ENCODE measurements at places on chromosomes 6 and 20.

DNA sequence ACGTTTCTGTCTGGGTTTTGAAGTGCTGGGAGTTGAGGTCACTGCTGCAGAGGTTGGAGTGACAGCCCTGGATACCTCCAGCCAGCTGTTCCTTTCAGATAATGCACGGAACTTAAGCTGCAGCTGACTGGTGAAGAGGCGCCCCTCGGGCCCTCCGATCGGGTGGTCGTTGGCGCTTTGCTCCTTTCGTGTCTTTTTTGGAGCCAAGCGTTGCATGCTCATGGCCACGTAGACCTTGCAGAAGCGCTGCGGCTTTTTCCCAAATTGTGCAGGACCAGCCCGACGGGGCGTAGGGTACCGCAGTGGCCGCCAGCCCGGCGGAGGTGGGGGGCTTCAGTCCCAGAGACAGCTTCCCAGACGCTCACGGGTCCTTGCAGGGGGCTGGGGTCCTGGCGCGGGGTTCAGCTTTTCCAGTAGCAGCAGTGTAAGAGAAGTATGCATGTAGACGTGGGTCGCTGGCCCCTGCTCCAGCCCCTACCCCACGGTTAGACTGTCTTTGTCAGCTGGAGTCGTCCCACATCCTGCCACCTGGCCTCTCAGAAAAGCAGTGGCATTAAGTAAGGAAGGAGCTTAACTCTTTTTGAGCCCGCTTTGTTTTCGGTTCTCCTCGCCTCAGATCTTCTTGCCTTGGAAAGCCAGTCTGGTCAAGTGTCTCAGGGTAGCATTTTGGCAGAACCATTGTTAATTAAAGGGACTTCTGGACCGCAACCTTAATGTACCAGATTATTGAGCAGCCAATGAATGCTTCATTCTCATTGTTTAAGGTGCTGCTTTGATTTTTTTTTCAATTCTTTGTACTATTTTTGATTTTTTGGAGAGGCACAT is 838 bp downstream of the TNFAIP3 start:
- peak; percentile 60 for DNase-seq

DNA sequence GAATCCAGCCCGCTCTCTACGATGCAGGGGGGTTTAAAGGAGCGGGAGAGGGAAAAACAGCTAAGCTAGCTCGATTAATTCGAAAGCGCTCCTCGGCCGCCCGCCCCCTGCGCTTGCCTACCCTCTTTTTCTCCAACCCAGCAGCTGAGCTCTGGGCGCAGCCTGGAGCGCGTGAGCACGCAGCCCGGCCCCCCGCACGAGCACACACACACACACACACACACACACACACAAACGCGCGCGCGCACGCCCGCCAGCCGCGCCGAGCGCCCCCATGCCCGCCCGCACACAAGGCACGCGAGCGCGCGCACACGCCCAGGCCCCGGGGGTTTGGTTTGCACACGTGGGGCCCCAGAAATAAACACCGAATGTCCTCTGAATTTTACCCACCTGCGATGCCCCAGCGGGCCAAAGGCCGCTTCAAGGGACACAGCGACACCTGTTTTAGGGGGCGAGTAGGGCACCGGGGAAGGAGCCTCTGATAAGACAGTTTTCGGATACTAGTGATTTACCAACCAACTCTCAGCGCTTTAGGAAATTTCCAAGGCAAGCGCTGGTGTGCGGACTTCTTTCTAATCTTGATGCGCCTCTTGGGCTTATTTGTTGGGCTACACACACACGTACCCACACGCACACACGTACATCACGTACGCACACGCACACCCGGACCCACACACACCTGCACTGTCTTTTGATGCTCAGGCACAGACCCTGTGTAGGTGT is 802 bp upstream of the NRN1 start:
- no peak for DNase-seq

- DNase-seq = no peak
Measured at GRCh38 chr6:108568551-108569305, 8.0 kb downstream of the FOXO3 start.

DNA sequence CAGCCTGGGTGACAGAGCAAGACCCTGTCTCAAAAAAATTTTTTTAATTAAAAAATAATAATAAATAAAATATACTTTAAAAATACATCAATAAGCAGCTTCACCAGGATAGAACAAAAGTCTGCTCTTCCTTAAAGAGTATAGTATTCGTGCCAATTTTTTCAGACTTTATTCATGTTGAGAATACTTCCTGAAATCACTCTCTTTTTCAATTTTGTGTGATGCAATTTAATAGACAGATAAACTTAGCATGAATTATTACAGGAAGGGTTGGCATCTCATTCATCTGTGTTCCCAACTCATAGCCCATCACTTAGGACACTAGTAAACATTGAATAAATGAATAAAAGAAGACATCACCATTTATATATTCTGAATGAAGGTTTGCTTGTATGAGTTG is 52.4 kb downstream of the IPCEF1 start:
- no peak for DNase-seq

- no peak for DNase-seq
Measured at GRCh38 chr6:119379809-119380208, 30.2 kb upstream of the MAN1A1 start.

DNA sequence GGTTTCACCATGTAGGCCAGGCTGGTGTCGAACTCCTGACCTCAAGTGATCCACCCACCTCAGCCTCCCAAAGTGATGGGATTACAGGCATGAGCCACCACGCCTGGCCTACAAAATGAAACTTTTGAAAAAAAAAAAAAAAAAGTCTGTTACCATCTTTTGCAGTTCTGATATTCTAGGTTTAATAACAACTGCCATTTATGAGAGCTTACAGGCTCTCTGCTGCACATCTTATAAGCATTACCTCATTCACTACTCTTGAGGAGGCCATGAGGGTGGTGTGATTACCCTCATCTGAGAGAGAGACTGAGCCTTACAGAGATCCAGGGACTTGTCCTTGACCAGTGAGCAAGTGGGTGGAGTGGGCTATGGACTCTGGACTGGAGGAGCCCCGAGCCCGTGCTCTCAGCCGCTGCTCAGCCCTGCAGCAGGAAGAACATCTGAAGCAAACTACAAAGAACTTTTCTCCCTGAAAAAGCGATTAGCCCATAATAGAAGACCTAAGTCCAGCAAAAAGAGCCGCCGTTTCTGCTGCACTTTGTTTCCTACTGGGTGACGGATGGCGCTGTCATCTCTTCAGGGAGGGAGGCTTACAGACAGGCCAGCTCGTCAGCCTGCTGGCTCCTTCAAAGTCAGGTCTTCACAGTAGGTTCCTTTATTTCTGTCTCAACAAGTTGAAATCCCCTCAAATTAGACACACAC is 119.8 kb upstream of the AKAP12 start:
- DNase-seq = no peak

DNA sequence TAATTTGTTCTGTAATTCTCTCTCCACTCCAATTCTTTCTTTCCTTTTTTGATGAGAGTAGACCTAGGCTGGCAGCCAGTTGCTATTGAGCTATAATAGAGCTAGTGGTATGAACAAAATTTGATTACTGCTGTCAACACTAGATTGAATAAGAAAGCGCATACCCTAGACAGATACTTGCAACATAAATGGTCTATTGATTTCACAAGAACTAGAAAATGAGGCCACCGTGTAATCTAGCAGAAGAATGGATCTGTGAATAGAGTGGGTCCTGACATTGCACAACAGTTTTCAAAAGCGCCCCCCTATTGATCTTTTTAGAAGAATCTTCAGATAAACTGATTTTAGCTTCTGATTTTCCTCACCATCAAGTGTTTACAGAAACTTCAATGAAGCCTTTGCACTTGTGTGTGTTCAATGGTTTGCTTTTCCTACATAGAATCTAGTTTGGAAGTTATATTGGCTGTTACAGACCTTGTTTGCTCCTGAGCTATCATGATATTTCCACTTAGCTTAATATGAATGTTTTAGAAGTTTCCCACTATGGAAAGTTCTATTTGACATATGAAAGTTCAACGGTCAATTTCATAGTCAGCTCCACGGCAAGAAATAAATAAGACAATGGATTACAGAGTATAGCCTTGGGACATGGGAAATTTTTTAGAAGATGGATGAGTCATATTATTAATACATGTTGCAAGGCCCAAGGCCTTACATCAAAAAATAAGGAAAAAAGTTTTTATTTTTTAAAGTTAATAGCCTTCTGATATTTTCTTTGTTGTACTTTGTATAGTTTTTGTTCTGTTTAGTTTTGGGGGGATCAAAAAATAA is 55.6 kb downstream of the UTRN start:
- DNase-seq = peak; percentile 72

- DNase-seq = no peak
Measured at GRCh38 chr6:81666481-81666880, 86.0 kb downstream of the TENT5A start.

GRCh38 chr6:23754197-23754596 is 371.8 kb upstream of the NRSN1 start:
- DNase-seq = peak; percentile 70

- DNase-seq = peak; percentile 30
Measured at GRCh38 chr6:158631678-158632537, 12.6 kb downstream of the DYNLT1 start.

- DNase-seq = no peak
Measured at GRCh38 chr6:125354649-125355048, 52.9 kb upstream of the HDDC2 start.

DNA sequence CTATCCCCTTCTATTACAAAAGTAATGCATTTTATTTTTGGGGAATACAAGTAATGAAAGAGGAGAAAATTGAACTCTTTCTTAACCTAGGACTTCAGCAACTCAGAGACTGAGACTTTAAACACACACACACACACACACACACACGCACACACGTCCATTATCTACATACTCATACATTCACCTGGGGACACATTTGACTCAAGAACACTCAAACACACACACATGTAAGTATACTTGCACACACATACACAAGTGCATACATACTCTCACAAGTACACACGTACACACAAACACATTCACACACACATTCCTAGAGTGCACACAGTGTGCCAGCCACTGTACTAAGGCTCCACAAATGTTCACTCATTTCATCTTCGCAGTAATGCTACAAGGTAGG is 2.1 kb upstream of the R3HDML start:
- DNase-seq = no peak

DNA sequence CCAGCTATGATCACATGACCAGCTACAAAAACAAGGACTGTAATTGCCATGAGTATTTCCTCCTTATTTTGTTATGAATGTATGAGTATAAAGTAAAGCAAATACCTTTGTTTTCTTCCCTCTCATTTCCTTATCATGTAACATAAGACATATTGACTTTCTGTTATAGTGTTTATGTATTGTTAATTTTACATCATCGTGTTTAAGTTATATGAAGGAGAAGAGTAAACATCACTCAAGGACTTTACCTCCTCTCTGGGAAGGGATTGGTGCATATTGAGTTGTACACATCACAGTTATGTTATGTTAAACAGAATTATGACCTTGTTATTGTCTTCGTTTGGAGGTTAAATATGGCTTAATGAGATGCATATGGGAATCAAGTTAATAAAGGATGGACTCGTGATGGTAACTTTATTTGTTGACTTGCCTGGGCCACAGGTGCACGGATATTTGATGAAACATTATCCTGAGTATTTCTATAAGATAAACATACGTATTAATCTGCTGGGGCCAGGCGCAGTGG is 57.3 kb upstream of the CNKSR3 start:
- no peak for DNase-seq

- no peak for DNase-seq
Measured at GRCh38 chr6:158061361-158061708, 79.7 kb downstream of the SYNJ2 start.

DNA sequence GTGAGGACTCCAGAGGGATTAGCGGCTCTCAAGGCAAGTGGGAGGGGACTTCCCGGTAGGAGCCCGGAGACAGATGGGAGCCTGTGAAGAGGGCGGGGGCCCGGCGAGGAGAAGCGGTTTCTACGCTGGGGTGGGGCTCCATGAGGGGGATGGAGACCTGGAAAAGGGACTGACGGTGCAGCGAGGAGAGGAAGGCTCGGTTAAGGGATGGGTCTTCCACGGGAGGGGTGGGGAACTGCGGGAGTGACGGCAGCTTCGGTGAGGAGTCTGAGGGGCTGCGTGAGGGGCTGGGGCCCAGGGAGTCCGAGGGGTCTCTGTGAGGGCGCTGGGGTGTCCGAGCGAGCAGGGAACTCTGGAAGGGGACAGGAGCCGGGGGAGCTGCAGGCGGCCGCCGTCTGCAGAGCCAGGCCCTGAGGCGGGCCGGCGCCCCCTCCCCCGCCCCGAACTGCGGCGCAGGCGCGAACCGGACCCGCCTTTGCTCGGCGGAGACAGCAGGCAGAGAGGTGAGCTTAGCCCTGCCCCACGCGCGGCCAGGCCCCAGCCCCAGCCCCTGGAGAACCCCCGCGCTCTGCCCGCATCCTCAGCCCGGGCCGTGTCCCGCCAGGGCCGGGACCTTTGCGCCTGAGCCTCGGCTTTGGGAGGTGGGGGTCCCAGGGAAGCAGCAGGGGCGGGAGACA is at the start of gene NRSN2:
Gene NRSN2, plus strand, starts transcription at position 472 of the 677 bp plus-strand sequence. CDS start 2,533 bp downstream, outside the sequence.
- DNase-seq = peak; percentile 82

- DNase-seq = no peak
Measured at GRCh38 chr6:16496210-16496609, 257.8 kb downstream of the GMPR start.

DNA sequence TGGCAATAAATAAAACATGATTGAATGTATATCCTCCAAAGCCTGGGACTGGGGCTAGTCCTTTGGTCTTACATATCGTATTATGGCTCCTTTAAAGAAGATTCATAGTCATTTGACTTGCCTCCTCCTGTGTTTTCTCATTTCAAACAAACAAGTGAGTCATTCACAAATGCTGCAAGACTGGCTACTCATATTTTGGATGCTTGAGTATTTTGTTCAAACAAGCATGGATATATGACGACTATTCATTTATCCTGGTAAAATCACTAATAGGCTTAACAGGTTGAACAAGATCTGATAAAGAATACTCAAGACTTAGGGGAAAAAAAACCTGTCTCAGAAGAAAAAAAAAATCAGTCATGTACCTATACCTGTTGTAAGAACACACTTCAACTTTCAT is 111.1 kb upstream of the CCDC28A start:
- peak; percentile 51 for DNase-seq

Data from adipocyte (in vitro differentiated cells).